ENCODE measurements at places on chromosomes 1 and 21.

- DNase-seq, result no peak
Observed at GRCh38 chr1:229334716-229335115, 8.1 kb downstream of the CCSAP start.

GRCh38 chr21:41868062-41868710 is 11.0 kb downstream of the PRDM15 start:
- DNase-seq, result no peak

DNA sequence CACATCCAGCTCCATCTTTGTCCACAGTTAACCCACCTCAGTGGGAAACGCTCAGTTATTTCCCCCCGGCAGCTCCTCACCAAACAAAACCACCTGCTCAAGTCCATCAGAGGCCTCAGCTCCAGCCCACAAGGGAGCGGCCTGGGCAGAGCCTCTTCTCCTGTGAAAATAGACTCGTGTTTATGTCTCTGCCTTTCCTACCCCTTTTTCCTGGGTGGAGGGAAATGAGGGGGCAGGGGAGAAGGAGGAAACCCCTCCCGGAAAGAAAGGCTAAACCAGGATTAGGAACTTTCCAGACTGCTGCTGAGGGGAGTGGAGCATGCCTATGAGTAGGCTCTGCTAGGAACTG is 81.6 kb downstream of the PAX7 start:
- no peak for DNase-seq

DNA sequence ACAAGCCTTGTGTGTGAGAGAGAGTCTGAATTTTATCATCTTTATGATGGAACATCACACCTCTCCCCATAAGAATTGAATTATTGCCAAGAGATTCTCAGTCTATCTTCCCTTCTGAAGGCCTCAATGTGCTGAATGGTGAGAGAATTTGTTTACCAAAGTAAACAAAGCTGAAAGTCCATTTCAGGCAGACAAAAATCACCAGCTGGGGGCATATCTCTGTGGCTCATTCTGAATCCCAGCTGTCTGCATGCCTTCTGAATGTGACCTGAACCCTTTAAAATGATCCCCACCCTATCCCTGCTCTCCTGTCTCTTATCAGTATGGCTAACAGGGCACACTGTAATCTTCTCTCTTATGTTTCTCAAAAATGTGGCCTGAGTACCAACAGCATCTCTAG is 99.1 kb upstream of the CAMK1G start:
- DNase-seq, result no peak

DNA sequence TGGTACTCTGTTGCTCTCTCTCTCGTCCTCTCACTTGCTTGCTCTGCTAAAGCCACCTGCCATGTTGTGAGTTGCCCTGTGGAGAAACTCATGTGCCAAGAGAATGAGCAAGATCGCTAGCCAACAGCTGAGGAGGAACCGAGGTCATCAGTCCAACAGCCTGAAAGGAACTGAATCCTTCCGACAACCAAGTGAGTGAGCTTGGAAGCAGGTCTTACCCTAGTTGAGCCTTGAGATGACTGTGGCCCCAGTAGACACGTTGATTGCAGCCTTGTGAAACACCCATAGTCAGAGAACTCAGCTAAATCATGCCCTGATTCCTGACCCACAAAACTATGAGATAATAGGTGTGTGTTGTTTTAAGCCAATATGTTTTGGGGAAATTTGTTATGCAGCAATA is 48.1 kb upstream of the BACH1 start:
- DNase-seq, result no peak

GRCh38 chr1:206753141-206753540 is 17.4 kb upstream of the IL19 start:
- DNase-seq, result no peak

DNA sequence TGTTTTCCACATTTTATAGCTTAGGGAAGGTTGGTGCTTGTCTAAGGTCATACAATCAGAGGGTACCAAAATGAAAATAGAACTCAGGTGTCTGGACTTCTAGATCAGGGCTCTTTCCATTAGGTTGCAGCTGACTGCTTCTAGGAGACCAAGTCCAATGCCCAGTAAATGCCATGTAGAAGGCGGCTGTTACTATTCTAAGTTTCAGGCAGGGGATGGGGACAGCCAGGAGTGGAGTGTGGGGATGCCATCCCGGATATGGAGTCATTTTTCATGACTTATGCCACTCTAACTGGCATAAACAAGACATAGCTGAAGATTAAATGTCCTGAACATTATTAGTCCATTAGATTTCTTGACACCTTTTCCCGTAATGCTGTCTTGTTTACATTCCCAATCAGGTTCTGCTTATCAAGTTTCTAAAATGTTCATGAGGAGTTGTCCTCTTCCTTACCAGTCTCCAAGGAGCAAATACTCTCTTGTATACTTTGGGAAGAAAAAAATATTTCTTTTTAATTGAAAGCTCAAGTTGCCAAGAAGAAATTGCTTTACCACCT is 31.5 kb downstream of the XCL1 start:
- DNase-seq, result no peak

DNA sequence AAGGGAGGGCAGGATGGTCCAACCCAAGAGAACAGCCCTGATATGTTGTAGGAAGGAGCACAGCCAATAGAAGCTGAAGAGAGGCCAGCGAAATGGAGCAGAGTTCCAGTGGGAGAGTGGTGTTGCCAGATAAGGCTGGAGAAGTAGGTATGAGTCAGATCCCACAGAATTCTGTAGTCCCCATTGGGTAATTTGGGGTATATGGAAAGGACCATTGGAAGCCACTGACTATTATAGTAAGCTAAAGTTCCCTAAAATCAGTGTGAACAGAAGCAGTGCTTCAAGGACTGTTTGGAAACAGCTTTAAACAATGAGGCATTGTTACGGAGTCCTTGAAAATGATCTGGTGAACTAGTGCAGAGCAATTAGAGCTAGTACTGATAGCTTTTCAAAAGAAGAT is 63.0 kb downstream of the DISP1 start:
- no peak for DNase-seq

DNA sequence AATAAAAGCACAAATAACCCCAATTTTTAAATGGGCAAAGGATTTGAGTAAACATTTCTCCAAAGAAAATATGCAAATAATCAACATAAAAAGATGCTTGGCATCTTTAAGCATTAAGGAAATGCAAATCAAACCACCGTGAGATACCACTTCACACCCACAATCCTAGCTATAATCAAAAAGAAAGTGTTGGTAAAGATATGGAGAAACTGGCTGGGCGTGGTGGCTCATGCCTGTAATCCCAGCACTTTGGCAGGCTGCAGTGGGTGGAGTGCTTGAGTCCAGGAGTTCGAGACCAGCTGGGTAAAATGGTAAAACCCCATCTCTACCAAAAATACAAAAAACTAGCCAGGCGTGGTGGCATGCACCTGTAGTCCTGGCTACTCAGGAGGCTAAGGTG is 16.9 kb downstream of the ARHGEF11 start:
- DNase-seq, result no peak

GRCh38 chr1:91172541-91172940 is 150.7 kb upstream of the ZNF644 start:
- DNase-seq, result no peak

GRCh38 chr1:119081267-119081666 is 59.2 kb downstream of the WARS2 start:
- no peak for DNase-seq

- DNase-seq, result no peak
Observed at GRCh38 chr1:99677416-99677815, 31.5 kb downstream of the PALMD start.

DNA sequence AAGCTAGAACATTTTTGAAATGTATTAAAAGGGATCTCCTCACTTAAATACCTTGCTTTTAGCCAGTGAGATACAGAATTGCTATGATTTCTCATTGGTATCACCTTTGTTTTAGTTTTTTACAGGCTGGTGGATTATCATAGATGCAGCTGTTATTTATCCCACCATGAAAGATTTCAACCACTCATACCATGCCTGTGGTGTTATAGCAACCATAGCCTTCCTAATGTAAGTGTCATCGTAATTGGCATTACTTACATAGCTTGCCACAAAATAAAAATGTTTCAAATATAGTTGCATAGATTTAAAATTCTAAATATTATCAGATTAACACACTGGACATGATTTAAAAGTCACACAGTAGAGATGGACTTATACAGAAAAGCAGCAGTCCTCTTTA is 4.7 kb downstream of the TMEM50A start:
- DNase-seq, result no peak
